Activated CD8-positive, alpha-beta T cell treated with anti-CD3 and anti-CD28 coated beads for 36 hours (primary cell): ENCODE measurements at places on chromosomes 13 and 19. TPM values are rescaled to one million over a fixed set of nuclear protein-coding genes. Genes with fewer than 3 reads are reported as not detected.
A peak's percentile ranks its signal among the peaks of the same experiment; 100 is the strongest.

GRCh38 chr19:50628146-50628545, 11.5 kb downstream of the SYT3 start:
- no peak for DNase-seq

DNA sequence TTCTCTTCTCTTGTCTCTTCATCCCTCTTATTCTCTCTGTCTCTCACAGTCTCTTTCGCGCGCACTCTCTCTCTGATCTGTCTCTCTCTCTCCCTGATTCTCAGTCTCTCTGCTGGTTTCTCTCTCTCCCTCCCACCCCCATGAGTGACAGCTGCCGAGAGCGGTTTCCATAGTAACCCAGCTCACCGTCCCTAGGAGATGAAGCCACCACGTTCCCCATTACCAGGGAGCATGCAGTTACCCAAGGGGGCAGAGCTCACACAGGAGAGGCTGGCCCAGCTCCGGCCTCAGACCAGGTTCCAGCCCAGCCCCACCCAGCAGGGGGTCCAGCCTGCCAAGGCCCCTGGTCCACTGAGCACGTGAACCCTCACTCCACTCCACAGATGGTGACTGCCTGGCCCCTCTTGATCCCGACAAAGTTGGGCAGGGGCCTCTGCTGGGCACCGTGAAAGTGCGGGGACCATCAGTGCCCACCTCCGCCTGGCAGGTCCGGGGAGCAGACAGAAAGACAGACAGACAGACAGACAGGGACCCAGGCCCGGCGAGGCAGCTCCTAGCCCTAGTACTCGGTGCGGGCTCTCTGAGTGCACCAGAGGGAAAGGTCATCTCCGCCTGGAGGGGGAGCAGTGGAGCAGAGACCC, 50.6 kb downstream of the CELF5 start:
- peak; percentile 69 for DNase-seq

The ZNF177 gene
- total RNA-seq: 1.9 TPM

DNA sequence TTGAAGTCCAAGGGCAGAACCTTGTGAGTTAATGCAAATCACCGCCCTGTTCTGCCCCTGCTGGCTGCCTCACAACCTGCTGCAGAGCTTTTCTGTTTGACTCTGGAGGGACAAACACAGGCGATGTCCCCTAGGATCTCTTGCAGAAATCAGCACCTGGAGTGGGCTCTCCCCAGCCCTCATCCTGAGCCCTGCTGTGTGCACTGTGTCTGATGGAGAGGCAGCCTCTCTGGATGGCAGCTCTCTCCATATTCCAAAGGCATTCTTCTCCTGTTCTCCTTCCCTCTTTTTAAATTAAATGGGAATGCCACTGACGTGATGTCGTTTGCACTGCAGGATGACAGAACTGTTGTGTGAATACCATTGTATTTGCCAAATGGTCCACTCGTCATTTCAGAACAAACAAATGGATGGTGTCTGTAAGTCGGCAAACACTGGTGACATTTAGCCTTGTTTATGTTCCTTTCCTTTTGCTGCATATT, 184.1 kb downstream of the ZNF536 start:
- DNase-seq: no peak

DNA sequence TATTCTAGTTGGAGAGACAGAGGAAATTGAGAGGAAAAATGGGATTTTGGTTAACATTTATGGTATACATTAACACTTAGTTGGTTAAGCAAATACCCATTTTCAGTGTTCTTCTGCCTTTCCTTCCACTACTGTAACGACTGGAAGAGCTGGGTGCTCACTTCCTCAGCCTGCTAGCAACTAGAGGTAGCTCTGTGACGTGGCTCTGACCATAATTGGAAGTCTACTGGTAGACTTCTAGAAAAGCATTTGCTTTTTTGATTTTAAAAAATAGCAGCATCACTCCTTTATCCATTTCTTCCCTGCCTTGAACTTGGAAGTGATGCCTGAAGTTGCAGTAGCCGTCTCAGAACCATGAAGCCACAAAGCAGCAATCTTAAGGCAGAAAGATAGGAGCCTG, 15.9 kb downstream of the NHLRC3 start:
- no peak for DNase-seq

- DNase-seq: peak; percentile 76
Observed at GRCh38 chr19:19554074-19555023, 16.3 kb downstream of the CILP2 start.

GRCh38 chr19:43569657-43570056, 5.7 kb downstream of the XRCC1 start:
- DNase-seq: no peak

The KLHL1 gene
- total RNA-seq: not detected
